ENCODE measurements at places on chromosomes 1 and 21. TPM values are rescaled to one million over a fixed set of nuclear protein-coding genes. Genes with fewer than 3 reads are reported as not detected.
A peak's percentile ranks its signal among the peaks of the same experiment; 100 is the strongest.

GRCh38 chr1:2533365-2533764 is 3.3 kb upstream of the HES5 start:
- no peak for DNase-seq

DNA sequence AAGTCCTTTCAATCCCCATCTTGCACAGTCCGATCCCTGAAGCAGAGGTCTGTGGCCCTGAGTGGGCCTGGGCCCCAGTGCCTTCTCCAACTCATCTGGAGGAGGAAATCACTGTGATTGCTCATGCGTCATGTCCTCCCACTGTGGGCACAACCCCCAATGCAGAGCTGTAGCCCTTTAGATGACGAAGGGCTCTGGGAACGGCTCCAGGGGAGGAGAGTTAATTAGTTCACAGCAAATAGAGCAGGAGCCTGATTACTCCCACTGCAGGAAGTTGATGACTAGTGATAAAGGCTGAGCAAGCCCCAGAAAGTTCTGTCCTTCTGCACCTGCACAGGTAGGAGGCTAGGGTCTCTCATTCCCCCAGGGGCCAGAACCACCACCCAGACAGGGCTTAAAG is 111.5 kb downstream of the CCDC185 start:
- DNase-seq = no peak

- DNase-seq = no peak
These were observed 271.3 kb downstream of the DNM3 start for GRCh38 chr1:172112576-172112975.

- peak; percentile 59 for DNase-seq
These were observed 4.3 kb upstream of the C1orf115 start for GRCh38 chr1:220685879-220686278.

Gene RGS1
- not detected for total RNA-seq

All from H9 (cell line).